SK-N-SH (cell line): ENCODE measurements at places on chromosomes 1 and 21.

GRCh38 chr1:27037518-27037917 is 24.9 kb upstream of the TENT5B start:
- DNase-seq = no peak

- DNase-seq = no peak
Measured at GRCh38 chr1:42966688-42967612, 8.3 kb upstream of the SLC2A1 start.

GRCh38 chr1:10564063-10564462 is 89.3 kb downstream of the PEX14 start:
- no peak for DNase-seq

- DNase-seq = no peak
Measured at GRCh38 chr21:33852485-33852884, 63.1 kb downstream of the ATP5PO start.

- DNase-seq = peak; percentile 31
Measured at GRCh38 chr1:156465747-156466365, 34.7 kb downstream of the MEF2D start.

DNA sequence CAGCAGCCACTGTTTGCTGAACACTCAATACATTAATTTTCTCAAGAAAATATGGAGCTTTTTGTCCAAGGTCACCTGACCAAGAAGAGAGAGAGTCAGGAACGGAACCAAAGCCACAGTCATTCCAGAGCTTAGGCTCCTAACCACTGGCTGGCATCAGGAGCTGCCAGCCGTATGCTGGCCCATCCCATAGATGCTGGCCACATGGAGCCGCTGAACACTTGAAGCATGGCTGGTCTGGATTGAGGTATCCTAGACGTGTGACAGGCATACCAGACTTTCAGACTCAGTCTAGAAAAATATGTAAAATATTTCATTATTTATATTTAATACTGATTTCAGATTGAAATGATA is 458.7 kb downstream of the MATN1 start:
- no peak for DNase-seq

GRCh38 chr1:154598871-154599635 is 8.9 kb downstream of the ADAR start:
- no peak for DNase-seq

- no peak for DNase-seq
Measured at GRCh38 chr1:108590441-108590840, 30.5 kb downstream of the EEIG2 start.

DNA sequence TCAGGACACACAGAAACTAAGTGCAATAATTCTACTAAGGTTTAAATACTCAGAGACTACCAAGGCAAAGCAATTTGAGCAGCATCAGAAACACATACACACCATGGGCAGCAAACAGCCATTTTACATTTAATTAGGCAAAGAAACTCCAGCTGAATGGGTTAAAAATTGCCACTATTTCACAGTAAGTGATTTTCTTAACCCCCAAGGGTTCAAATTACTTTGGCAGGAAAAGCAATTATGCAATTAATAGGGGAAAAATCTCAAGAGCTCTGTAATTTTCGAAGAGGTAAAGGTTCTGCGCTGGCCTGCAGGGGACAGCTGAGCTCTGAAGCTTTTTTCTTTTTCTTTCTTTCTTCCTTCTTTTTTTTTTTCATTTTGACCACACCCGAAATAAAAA is 206.2 kb upstream of the RRP15 start:
- DNase-seq = no peak

GRCh38 chr1:50421366-50421748 is 1.9 kb downstream of the DMRTA2 start:
- no peak for DNase-seq

DNA sequence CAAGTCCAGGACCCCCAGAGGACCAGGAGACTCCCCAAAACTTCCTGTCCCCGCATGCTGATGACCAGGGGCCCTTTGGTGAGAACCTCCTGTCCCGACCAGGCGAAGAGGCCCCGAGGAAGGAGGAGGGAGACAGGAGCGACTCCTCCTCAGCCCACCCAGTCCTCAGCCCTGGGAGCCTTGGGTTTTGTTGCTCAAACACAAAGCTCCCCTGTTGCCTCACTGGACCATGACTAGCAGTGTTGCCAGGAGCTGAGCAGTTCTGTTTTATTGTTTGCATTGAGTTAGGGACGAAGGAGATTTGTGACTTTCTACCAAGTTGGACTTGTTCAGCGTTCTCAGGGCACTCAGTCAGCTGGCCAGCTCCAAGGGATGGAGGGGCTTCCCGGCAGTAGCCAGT is 10.0 kb downstream of the UMODL1 start:
- DNase-seq = no peak

DNA sequence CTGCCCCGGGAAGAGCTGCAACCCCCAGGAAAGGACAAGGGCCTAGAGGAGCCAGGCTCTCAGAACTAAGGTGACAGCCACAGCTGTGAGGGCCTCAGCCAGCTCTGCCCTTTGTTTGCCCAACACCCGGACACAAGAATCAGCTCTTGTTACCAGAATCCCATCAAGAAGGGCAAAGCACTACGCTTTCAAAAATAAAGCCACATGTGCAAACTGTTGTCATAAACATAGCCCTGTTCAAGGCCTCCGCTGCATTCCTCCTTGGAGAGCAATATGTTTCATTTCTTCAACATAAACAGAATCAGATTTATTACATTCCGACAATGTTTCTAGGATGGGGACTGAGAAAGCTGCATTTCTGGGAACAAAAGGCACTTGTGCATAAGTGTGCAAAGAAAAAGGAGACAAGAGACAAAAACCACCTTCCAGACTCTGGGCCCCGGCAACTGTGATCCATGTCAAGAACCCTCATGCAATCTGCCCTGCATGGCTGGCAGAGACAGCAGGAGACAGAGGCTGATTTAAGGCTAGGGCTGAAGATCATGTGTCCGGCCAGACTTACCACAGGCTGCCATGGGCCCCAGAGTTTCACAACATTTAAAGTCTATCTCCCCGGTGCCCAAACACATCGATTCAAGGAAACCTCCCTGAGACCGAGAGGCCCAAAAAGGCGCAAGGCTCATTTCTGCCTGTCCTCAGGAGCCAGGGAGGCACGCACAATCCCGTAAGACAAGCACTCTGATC is 71.0 kb downstream of the SSBP3 start:
- no peak for DNase-seq

DNA sequence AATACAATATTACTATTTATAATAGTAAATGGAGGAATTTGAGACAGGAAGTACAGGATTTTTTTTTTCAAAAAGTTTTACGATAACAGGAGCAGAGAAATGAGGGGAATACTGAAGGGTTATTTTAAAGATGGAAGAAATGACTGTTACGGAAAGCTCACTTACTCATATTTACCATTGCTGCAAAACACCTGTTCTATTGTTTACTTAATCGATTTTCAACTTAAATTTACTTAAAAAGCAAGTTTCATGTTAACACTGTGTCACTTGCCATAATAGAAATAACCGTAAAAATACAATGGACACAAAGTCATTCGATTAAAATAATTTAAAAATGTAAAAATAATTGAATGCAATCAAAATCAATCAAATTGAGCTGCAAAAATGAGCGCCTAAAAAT is 3.4 kb upstream of the EXO1 start:
- no peak for DNase-seq

GRCh38 chr1:235650341-235651169 is 971 bp upstream of the GNG4 start:
- no peak for DNase-seq

DNA sequence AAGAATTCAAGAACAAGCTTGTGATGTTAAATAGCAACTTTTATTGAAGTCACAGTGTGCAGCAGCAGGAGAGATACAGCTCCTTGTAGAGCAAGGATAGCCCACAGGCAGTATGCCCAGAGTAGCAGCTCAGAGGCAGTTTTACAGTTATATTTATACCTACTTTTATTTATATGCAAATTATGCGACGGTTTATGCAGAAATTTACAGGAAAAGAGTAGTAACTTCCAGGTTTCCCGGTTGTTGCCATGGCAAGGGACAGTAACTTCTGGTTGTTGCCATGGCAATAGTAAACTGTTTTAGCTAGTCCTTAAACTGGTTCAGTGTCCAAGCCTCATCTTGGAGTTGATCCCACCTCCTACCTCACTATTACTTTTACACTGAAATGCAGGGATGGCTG is 344.6 kb upstream of the LYPLAL1 start:
- no peak for DNase-seq

- no peak for DNase-seq
Measured at GRCh38 chr1:47727697-47728085, 269.5 kb downstream of the TRABD2B start.

- no peak for DNase-seq
Measured at GRCh38 chr1:100261686-100262085, 4.3 kb upstream of the RTCA start.

DNA sequence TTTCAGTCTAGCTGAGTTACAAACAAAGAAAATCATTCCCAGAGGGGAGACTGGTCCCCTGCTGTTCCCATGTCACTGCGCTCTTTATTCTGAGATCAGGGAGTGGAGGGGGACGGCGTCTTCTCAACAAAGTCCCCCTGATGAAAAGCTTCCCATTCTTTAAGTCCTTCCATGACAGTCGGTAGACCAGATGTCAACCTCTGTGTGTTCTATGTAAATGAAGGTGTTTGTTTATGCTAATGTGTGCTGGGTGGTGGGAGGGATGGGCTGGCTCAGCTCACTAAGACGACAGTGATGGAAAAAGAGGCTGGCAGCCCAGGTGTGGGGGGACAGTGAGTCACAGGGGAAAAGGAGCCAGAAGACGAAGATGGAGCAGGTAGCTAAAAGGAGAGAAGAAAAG is 148.2 kb upstream of the KLHDC7A start:
- no peak for DNase-seq

- no peak for DNase-seq
Measured at GRCh38 chr21:30348506-30348905, at the start of gene KRTAP23-1. Gene KRTAP23-1 (minus strand): TSS chr21:30348606. CDS start chr21:30348606, 0 bp downstream.

DNA sequence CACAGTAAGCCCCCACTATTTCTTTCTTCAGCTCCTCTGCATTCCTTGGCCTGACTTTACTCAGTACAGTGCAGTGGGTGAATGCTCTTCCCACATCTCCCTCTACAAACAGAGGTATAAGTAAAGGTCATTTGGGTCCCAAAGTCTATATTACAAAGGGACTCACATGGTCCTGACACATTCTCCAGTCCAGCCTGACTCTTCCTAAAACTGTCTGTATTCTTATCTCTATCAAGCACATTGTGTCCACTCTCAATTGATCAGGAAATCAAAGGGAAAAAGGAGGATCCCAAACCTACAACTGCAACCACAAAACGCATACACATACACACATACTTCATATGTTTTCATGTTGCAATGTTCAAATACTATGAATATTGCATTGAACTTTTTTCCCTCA is 49.4 kb downstream of the FRRS1 start:
- DNase-seq = no peak

- DNase-seq = no peak
Measured at GRCh38 chr1:167166690-167167075, 54.0 kb upstream of the POU2F1 start.

- peak; percentile 86 for DNase-seq
Measured at GRCh38 chr1:54474310-54475251, 68.4 kb upstream of the SSBP3 start.

DNA sequence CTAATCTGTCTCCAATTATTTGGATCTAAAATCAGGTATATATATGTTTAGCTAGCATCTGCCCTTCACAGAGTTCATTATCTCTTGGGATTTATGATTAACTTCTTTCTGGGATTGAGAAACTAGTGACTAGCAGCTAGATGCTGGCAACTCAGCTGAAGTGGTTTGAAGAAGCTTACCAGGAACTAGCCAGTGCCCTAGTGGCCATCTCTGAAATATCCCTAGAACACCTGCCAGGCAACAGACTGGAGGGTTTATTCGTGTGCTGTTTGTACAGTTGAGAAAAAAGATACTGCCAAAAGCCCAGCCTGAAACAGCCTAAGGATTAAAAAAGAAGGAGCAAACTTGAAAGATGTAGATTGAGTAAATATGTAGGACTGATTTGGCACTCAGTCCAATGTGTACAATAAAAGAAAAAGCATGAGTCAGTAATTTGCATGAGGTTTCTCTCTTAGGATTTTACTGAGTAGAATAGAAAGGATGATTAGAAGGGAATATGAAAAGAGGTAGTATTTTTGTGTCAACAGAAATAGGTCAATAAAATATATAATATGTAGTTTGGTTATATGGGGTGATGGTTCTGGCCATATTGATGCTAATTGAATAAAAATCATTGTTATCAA is 1144.6 kb upstream of the ADGRL2 start:
- DNase-seq = peak; percentile 22

DNA sequence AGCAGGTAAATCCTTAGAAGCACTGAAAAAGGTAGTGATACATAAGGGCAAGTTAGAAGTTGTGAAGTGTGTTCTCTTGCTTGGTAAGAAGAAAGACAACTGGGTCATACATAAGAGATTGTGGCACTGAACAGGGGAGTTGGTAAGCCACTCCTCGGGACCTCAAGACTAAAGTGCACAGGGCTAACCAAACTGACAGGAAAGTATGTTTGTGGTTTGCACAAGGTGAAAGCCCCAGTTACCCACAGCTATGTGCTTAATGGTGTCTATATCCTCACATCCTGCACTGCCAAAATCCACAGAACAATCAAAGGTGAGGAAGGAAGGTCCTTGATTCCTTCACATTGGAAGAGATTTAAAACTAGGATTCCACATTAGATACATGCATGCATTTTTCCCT is 276.5 kb downstream of the DNM3 start:
- DNase-seq = no peak

DNA sequence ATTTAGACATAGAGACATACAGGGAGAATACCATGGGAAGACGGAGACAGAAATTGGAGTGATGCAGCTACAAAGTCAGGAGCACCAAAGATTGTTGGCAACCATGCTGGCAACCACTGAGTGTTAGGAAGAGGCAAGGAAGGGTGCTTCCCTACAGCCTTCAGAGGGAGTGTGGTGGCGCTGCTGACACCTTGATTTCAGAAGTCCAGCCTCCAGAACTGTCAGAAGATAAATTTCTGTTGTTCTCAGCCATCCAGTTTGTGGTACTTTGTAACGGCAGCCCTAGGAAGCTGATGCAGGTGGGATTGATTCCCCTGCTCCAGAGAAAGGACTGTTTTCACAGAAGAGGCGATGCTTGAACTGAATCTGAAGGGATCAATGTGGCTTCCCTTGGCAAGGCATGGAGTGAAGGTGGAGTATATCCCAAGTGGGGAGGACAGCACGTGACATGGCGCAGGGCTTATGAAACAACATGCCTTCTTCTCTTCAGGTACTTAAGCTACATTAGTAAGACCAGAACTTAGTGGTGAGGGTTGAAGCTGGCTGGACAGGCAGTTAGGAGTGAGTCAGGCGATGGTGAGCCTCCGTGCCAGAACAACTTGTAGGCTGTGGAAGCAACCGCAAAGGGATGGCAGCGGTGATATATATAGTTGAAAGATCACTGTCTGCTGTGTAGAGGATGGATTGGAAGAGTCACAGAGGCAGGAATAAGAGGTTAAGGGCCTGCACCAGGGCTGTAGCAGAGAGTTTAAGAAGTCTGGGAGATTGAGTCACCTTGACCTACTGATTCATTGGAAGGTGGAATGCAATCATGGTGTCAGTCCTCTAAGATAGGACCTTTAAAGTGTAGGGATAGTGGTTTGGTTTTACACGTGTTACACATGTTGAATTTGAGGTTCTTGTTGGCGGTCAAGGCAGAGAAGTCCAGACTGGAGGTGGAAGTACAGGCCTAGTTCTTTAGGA is 2.1 kb downstream of the LEPR start:
- DNase-seq = no peak
